ENCODE measurements at places on chromosomes 6 and 20.

GRCh38 chr6:141914646-141915045, 218.1 kb upstream of the GJE1 start:
- DNase-seq: no peak

GRCh38 chr20:11867291-11867919, 50.3 kb upstream of the BTBD3 start:
- no peak for DNase-seq

DNA sequence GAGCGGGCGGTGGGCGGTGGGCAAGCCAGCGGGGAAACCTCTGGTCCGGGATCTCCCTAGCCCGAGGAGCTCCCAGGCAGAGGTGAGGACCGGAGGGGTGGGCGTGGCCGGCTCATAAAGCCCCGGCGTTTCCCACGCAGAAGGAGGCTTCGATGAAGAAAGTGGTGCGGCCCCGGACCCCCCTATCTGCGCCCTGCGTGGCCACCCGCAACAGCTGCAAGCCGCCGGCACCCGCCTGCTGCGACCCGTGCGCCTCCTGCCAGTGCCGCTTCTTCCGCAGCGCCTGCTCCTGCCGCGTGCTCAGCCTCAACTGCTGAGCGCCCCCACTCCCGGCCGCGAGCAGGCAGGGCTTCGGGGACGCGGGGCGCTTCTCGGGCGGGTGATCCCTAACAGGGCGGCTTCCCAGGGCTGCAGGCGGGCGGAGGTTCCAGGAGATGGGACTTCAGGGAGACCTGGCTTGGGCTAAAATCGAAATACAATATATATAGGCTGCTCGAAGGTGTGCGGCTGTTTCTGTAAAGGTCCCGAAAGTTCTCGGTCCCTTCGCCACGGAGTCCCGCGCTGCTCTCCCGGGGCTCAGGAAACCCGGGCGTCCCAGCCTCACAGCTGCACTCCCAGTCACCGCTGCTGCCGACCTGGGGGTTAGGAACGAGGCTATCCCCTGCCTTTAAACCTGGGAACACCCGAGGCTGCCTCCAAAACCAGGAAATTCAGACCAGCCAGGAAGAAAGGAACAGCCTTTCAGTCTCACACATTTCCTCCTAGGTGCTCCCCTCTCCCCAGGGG, 27.8 kb downstream of the ASIP start:
- DNase-seq: peak; percentile 5

DNA sequence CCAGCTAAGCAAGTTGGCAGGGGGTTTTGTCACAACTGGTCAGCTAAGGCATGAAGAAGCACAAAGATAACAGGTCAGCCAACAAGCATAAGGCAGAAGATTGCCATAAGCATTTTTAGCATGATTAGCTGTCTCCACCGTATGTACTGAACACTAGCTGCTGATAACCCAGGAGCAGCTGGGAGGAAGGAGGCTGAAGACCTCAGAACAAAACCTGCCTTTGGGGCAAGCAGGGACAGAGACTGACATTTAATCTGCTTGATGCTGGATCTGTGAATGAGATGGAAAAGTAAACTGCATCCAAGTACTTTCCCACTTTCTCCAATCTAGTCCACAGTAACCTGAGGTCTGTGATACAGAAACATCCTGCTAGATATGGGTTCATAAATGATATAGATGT, 353.0 kb upstream of the MAP3K7 start:
- DNase-seq: no peak

GRCh38 chr20:6562111-6562510, 205.4 kb upstream of the BMP2 start:
- DNase-seq: no peak

GRCh38 chr6:1624851-1625781, 15.4 kb downstream of the FOXC1 start:
- no peak for DNase-seq

- no peak for DNase-seq
Measured at GRCh38 chr6:36834576-36835341, 4.5 kb downstream of the CPNE5 start.

DNA sequence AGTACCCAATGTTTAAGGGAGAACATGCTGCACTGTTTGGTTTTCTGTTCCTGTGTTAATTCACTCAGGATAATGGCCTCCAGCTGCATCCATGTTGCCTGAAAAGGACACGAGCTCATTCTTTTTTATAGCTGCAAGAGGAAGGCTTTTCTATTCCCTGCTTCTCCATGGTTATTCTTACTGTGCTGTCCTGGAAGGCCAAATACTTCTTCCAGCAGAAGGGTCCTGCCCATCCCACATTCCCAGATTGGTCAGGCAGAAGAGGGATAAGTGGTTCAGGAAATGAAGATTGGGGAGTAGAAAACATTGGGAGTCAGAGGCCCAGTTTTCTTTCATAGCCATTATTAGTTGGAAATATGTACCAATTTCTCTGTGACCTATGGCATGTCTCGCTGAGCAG, 122.4 kb downstream of the TCP11 start:
- no peak for DNase-seq

- DNase-seq: no peak
Measured at GRCh38 chr6:9517806-9518205, 897.1 kb downstream of the TFAP2A start.

- no peak for DNase-seq
Measured at GRCh38 chr20:53901064-53901463, 169.3 kb downstream of the BCAS1 start.

DNA sequence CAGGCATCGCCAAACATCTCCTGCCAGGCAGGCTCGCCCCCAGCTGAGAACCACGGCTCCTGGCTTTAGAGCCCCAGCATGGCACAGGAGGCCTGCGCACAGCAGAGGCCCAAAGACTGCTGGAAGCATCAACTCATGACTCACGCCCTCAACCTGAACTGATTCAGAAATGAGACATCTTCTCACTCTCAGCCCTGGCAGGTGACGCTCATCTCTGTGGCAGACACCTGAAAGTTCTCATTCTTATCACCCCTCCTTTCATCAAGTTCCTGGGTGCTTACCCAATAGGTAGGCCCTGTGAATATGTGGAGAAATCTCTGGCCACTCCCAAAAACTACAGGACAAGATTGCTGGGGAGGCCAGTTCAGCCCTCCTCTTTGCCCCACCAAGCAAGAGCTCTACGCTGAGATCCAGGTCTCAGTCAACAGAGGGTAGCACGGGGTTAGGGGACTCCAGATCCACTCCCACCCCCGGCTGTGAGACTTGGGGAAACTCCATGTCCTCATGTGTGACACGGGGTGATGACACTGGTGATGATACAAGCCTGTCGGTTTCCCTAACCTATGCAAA, 11.3 kb downstream of the NFATC2 start:
- peak; percentile 45 for DNase-seq

- no peak for DNase-seq
Measured at GRCh38 chr20:58524814-58525213, 9.6 kb upstream of the APCDD1L start.

DNA sequence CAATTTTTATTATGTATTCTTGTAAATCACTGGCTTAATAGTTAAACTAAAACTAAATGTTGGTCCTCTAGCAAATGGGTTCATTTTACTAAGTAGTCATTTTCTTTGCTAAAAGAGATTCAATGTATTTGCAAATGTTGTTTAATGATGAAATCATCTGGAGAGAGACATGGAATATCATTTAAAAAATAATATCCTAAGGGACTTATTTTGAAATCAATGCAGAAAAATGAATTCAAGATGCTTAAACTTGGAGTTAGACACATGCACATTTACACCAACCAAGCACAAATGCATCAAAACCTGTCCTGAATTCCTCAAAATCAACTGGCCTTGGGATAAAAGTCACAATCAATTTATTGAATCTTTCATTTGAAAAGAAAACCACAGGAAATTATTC, 165.0 kb upstream of the RNF217 start:
- DNase-seq: no peak

DNA sequence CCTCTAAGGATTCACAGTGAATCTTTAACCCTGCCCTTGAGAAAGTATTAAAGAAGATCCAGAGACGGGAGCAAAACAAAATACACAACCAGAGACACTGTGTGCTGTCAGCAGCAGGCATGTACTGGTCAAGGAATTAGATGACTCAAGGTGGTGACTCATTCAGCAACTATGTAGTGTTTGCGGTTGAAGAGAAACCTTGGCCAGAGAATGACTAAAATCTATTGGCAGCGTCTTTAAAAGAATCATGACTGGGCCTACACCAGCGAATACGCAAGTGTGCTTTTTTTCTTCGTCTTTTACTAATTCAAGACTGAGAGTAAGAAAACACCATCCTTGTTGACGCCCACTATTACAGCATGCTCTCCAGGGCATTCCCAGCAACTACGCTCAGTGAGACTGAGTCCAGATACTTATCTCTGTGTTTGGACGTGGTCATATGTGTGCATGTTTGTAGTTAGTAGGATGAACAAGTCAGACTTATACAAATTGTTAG, 72.4 kb upstream of the BACH2 start:
- no peak for DNase-seq

- DNase-seq: no peak
Measured at GRCh38 chr6:108544606-108545005, 16.1 kb upstream of the FOXO3 start.

DNA sequence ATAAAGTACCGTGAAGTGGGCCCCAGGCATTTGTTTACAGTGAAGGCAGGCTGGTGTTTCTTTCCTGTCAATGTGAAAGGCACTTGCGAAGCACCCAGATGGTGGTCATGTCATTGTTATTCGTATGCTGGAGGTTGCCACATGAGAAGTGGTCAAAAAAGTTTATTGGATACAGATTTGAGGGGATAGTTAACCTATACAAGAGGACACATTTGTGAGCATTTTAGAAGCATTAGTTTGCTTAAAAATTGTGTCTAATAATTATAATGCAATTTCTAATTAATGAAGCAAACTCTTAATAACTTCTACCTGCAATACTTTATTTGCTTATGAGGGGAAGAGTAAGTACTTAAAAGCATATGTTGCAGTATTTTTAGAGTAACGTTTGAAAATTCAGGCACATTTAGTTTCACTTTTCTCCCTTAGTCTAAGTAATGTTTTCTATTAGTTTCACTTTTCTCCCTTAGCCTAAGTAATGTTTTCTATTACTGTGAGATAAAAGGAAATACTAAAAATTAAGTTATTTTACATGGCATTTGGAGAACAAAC, 120.7 kb upstream of the CLDN20 start:
- DNase-seq: no peak

DNA sequence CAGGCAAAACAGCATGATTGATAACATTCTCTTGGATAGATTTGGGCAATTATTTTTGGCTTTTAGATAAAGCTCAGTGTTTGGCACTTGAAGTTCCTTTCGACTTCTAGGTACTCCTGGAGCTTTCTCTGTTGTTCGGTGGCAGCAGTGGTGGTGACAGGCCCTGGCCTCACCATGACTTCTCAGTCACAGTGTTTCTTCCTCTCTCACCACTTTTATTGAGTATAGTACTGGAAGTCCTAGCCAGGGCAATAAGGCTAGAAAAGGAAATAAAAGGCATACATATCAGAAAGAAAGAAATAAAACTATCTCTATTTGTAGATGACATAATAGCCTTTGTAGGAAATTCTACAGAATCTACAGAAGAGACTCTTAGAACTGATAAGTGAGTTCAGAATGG, 101.2 kb upstream of the SIRPG start:
- DNase-seq: no peak

DNA sequence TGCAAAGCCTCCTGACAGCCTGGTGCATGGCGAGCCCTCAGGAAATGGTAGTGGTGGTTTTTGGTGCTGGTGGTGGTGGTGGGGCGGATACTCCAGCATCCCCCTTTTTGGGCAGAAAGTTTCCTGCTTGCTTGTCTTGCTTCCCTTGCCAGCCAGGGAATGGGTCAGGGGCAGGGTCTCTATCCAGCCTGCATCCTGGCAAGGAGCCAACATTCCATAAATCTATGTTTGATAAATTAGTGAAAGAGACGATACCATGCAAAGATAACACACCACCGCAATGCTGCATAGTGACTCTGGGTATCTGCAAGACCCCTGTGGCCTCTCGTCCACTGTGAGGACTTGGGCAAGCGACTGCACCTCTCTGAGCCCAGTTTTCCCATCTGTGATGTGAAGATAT, 246.2 kb downstream of the LRFN2 start:
- no peak for DNase-seq

- no peak for DNase-seq
Measured at GRCh38 chr20:62441987-62442539, 14.7 kb upstream of the RBBP8NL start.

DNA sequence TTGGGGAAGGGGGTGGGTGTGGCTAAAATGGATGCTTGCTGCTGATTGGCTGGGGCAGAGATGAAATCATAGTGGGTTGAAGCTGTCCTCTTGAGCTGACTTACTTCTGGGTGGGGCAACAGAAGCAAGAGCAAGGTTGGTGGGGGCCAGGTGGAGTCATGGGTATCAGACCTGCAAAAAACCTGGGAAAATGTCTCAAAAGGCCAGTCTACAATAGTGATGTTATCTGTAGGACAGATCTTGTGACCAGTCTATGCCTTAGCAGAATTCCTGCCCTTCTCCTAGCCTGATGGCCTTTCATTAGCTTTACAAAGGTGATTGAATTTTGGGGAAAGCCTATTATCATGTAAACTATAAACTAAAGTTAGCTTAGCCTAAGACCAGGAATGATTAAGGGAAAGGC, 945.7 kb downstream of the KIF16B start:
- DNase-seq: no peak

DNA sequence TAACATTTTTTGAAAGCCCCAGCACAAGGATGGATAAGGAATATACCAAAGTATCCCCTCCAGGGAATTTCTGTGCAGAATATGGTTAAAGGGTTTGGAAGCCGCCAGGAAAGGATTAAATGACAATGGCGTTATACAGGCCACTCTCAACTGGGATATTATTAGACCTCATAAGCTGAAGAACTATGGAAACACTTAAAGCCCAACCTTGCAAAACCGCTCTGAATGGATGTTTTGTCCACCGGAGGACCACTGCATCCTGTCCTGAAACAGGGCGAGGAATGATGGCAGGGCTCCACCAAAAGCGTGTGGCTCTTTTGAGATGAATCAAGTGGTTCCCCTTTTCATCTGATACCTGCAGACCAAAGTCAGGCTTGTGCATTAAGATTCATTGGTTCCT, 32.4 kb downstream of the NFATC2 start:
- no peak for DNase-seq

DNA sequence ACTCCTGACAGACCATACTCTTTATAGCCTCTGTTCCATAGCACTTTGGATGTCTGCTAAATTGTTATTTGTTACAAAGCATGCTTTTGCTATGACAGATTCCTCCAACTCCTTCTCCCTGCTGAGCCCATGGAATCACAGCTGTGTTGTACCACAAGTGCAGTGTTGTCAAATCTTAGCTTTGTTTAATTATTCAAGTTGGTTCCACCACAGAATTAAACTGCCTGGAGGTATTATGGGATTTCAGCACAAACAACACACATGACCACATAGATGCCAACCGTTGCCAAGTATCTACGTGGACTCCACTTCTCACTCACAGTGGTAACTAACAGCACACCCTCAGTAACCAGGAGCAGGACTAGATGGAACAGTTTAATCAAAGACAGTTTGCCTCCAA, 32.7 kb upstream of the MARCKS start:
- no peak for DNase-seq

- DNase-seq: no peak
Measured at GRCh38 chr6:109834595-109835437, 143.3 kb upstream of the GPR6 start.
